Natural killer cell (primary cell): ENCODE measurements at places on chromosomes 2 and 18. TPM values are rescaled to one million over a fixed set of nuclear protein-coding genes. Genes with fewer than 3 reads are reported as not detected.

GRCh38 chr18:23283916-23284430 is 148.7 kb downstream of the CABLES1 start:
- no peak for DNase-seq

GRCh38 chr2:226892729-226893128 is 56.9 kb downstream of the RHBDD1 start:
- no peak for DNase-seq

GRCh38 chr2:212228743-212229171 is 309.8 kb downstream of the ERBB4 start:
- no peak for DNase-seq

- no peak for DNase-seq
Measured at GRCh38 chr18:7062811-7063210, 54.8 kb downstream of the LAMA1 start.

DNA sequence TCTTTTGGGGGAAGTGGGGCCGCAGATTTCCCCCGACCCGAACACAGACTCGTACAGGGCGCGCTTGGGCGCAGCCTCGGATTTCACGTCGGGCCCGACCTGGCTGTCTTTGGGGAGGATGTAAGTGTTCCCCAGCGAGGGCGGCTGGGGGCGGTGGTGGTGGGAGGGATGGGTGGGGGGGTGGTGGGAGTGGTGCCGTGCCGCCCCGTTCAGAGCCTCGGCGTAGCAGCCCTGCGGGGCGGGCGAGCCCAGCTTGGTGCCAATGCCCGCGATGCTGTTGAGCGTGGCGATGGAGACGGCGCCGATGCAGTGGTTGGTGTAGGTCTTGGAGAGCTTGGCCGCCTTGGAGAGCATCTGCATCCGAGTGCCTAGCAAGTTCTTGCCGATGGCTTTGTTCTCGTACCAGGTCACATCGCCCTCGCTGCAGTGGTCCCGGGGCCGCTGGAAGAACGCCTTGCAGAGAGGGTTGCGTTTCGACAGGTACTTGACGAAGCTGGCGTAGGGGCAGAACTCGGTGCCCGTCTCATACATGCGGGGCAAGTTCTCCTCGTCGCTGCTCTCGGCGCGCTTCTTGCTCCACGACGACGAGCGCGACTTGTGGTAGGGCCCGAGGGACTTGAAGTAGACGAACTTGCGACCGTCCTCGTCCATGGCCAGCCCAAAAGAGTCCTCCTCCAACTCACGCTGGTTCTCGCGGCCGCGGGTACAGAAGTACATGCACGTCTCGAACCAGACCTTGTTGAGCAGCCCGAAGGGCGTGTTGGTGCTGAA is 1.3 kb downstream of the KCTD1 start:
- peak; percentile 15 for DNase-seq

UGT1A10 gene
- not detected for total RNA-seq

GRCh38 chr2:128069769-128070168 is 21.2 kb upstream of the UGGT1 start:
- no peak for DNase-seq

DNA sequence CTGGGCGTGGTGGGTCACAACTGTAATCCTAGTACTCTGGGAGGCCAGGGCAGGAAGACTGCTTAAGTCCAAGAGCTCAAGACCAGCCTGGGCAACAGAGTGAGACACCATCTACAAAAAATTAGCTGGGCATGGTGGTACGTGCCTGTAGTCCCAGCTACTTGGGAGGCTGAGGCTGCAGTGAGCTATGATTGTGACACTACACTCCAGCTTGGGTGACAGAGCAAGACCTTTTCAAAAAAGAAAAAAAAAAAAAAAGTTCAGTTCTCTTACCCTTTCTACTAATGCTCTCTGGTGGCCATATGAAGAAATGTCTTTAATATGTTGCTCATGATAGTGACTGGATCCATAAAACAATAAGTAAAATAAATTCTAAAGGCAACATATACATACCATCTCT is 14.9 kb downstream of the TYW5 start:
- DNase-seq = peak; percentile 14

POTEJ gene
- not detected for total RNA-seq

DNA sequence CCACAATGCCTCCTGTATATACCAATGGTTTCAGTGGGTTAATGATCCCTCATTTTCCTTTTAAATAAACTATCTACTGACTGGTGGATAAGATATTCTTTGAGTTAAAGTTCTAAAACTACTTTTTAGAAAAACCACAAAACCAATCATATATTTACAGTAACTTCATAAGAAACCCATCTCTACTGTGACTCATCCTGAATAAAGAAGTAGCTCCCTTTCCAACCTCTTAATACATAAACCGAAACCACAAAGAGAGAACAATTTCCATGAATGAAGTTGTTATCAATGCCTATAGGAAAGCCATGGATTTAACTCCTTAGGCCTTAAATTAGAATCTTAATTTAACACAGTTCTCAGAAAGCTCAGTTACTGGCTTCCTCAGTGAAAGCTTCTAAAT is 227.0 kb upstream of the SMAD7 start:
- no peak for DNase-seq

GRCh38 chr2:149004836-149005235 is 33.7 kb upstream of the LYPD6B start:
- DNase-seq = no peak

ERFE gene
- total RNA-seq = 0.33 TPM

ACTG2 gene
- total RNA-seq = not detected

DNA sequence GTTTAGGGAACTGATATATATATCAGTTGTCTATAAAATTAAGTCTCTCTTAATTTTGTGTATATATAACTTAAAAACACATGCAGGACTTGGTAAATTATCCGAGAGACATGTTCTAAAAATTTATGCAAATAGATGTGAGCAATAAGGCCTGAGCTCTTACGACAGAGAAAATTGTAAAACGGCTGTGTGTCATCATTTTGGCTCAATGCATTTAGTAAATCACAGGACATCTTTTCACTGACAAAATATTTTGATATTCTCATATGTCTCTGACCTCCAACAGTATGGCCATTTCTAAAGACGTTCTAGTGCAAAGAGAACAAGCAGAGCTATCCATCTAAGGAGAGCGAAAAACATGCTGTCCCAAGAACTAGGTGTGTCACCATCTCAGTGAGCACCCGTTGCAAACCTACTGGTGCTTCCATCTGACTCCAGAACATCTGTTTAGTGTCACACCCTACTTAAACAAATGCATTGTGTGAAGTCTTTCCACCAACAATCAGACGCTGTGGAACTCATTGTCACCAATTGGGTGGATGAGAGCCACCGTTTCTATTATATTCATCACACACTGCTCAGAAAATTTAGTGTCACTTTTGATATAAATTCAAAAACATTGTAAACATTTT is 108.0 kb downstream of the ARHGAP15 start:
- no peak for DNase-seq

- no peak for DNase-seq
Measured at GRCh38 chr2:229456091-229456490, 185.0 kb upstream of the PID1 start.

DNA sequence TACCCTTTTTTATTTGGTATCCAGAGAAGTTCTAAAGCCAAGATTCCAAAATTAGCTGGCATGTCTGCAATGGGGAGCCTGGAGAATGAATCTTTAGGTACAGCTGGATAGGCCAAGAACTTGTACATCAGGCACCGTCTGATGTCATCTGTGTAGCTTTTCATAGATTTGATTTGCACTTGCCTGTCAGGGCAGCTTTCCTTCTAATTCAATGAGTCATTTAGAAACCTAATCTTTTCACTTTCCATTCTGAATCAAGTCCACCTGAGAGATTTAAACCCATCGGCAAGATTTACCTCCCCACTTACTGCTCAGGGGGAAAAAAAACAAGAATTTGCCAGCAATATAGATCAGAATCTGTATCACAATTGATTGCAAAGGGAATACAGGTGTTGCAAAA is 60.9 kb upstream of the ACAA2 start:
- no peak for DNase-seq
